ENCODE measurements at places on chromosomes 11 and 22. TPM values are rescaled to one million over a fixed set of nuclear protein-coding genes. Genes with fewer than 3 reads are reported as not detected.

The ABCC8 gene
- 1.4 TPM for total RNA-seq

The GGT5 gene
- 3.7 TPM for total RNA-seq

The SMTNL1 gene
- not detected for total RNA-seq

The RAB3IL1 gene
- total RNA-seq, result 15.7 TPM

The MICALL1 gene
- total RNA-seq, result 17.6 TPM

The C22orf31 gene
- total RNA-seq, result not detected

The CNIH2 gene
- 0.88 TPM for total RNA-seq

The PIH1D2 gene
- total RNA-seq, result 0.65 TPM

The LMO1 gene
- 1.8 TPM for total RNA-seq

The GSTT2 gene
- total RNA-seq, result not detected

The IFITM1 gene
- total RNA-seq, result not detected

The OR8J1 gene
- not detected for total RNA-seq

The RASGRP2 gene
- 0.88 TPM for total RNA-seq

The OR5B21 gene
- not detected for total RNA-seq

The KRTAP5-8 gene
- total RNA-seq, result not detected

The EIF3L gene
- 264 TPM for total RNA-seq

The RASD2 gene
- 1.1 TPM for total RNA-seq

The TSSK2 gene
- not detected for total RNA-seq

The DDI1 gene
- total RNA-seq, result not detected

The CABP7 gene
- 0.25 TPM for total RNA-seq

The KRTAP5-2 gene
- not detected for total RNA-seq

The FKBP2 gene
- total RNA-seq, result 132 TPM

The TECTA gene
- total RNA-seq, result 0.04 TPM

The ADAMTS8 gene
- total RNA-seq, result 0.28 TPM

The C11orf16 gene
- not detected for total RNA-seq

The DBX1 gene
- total RNA-seq, result not detected
